Fibroblast of lung (primary cell): ENCODE measurements at places on chromosomes 5 and 9. TPM values are rescaled to one million over a fixed set of nuclear protein-coding genes. Genes with fewer than 3 reads are reported as not detected.

Gene TMEM215
- not detected in 2 replicates for total RNA-seq

Gene CENPH
- total RNA-seq = 4.1 and 10.9 TPM in 2 replicates

Gene SLC34A1
- not detected in 2 replicates for total RNA-seq

Gene IL4
- not detected in 2 replicates for total RNA-seq

Gene PCDHGB1
- 3.1 and 4.3 TPM in 2 replicates for total RNA-seq

Gene ECM2
- 6.8 and 10.0 TPM in 2 replicates for total RNA-seq

Gene DNAH5
- total RNA-seq = 0.77 and 3.1 TPM in 2 replicates

Gene MROH2B
- total RNA-seq = not detected in 2 replicates

Gene PRRX2
- 4.6 and 11.7 TPM in 2 replicates for total RNA-seq

Gene SLC6A18
- total RNA-seq = not detected in 2 replicates

Gene SURF1
- total RNA-seq = 22.6 and 27.9 TPM in 2 replicates

Gene LRRC70
- total RNA-seq = 0.51 and 1.3 TPM in 2 replicates

Gene ENG
- total RNA-seq = 11.8 and 30.4 TPM in 2 replicates

Gene PHF24
- total RNA-seq = under 0.01 and 0.17 TPM in 2 replicates

Gene SPINK7
- total RNA-seq = not detected in 2 replicates

Gene PCDHA9
- total RNA-seq = 0.26 and 0.33 TPM in 2 replicates
